ENCODE measurements at places on chromosomes 1 and 21. TPM values are rescaled to one million over a fixed set of nuclear protein-coding genes. Genes with fewer than 3 reads are reported as not detected.

PGLYRP4 gene
- not detected for total RNA-seq

DNA sequence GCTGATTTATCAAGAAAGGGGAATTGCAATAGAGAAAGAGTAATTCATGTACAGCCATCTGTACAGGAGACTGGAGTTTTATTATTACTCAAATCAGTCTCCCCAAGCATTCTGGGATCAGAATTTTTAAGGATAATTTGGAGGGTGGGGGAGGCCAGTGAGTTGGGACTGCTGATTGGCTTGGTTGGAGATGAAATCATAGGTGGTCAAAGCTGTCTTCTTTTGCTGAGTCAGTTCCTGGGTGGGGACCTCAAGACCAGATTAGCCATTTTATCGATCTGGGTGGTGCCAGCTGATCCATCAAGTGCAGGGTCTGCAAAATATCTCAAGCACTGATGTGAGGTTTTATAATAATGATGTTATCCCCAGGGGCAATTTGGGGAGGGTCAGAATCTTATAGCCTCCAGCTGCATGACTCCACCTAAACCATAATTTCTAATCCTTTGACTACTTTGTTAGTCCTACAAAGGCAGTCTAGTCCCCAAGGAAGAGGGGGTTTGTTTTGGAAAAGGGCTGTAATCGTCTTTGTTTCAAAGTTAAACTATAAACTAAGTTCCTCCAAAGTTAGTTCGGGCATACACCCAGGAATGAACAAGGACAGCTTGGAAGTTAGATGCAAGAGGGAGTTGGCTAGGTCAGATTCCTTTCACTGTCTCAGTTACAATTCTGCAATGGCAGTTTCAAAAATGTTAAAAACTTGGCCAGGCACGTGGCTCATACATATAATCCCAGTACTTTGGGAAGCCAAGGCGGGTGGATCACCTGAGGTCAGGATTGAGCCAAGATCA is 16.9 kb upstream of the RAB3B start:
- no peak for DNase-seq

DNA sequence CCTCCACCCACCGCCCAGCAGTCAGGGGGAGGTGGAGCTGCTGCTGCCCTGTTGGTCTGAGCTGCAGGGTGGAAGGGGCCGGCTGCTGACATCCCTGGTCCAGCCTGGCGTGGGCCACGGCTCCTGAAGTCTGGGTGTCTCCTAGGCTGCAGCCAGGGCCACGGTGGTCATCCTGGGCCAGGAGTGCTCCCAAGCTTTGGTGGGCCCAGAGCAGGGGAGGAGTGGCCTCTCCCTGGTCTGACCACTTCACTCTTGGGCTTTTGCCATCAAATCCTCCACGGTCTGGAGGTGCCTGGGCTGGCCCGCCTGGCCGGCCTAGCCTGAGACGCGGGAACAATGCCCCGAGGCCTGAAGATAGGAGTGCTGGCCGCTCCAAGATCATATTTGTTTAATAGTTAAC is 5.8 kb downstream of the PRDM16 start:
- DNase-seq, result no peak

- DNase-seq, result no peak
Measured at GRCh38 chr1:50975436-50975835, 5.4 kb downstream of the CDKN2C start.

DNA sequence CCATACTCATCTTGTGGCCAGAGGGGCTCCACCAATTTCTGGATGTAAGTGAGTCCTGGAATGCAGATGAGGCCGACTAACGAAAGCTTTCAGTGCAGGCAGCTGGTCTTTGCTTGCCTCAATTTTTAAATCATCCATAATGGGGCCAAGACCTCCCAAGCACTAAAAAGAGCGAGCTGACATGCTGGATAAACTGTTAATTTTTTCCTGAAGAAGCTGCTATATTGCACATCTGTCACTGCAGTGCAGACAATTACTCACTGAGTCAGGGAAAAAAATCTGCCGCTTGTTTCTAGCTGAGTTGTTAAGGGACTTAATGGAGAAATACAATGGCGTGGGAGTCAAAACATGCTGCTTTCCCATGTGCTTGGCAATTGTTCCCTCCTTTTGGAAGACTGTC is 205.5 kb downstream of the GPATCH2 start:
- DNase-seq, result no peak

DNA sequence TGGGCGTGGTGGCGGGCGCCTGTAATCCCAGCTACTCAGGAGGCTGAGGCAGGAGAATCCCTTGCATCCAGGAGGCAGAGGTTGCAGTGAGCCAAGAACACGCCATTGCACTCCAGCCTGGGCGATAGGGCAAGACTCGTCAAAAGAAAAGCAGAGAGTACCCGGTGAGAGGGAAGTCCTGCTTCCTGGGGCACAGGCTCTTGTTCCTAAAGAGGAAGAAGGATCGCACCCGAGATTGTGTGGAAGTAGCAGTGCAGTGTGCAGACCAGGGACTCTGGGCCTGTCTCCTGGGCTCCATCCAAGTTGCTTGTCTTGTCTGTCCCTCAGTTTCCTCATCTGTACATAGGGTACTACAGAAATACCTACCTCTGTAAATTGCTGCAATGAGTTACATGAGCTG is 29.6 kb downstream of the NBPF3 start:
- no peak for DNase-seq

Measured in Daoy (cell line).